Ammon's horn (tissue), 1 donor: ENCODE measurements at places on chromosomes 11 and 22.

DNA sequence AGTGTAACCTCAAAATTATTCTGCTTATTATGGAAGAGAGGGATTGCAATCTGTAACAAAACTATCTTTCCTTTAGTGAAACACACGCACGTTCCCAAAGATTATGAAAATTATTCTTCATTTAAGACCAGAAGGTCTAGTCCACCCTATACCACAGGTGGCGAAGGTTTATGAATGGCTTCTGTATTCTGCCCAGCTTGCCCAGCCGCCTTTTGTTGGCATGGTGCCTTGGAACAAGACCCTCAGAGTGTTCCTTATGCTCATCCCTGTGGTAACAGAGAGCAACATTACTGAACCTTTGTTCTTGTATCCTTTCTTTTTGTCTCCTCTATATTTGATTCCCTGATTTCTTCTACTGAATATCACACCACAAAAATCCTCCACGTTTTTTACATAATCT is 116.4 kb downstream of the FAR1 start:
- peak; percentile 26 for DNase-seq

- DNase-seq = peak; percentile 86
Measured at GRCh38 chr22:17705951-17706900, 67.7 kb downstream of the BCL2L13 start.

DNA sequence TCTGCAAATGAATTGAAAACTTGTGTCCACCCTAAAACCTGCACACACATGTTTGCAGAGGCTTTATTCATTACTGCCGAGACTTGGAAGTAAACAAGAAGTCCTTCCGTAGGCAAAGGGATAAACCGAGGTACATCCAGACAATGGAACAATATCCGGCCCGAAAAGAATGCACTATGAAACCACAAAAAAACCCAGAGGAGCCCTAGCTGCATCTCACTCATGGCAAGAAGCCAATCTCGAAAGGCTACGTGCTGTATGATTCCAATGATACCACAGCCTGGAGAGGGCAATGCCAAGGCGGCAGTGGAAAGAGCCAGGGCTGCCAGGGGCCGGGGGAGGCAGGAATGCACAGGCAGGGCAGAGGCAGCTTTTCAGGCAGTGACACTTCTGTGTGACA is 3.2 kb upstream of the MRPL23 start:
- DNase-seq = no peak

DNA sequence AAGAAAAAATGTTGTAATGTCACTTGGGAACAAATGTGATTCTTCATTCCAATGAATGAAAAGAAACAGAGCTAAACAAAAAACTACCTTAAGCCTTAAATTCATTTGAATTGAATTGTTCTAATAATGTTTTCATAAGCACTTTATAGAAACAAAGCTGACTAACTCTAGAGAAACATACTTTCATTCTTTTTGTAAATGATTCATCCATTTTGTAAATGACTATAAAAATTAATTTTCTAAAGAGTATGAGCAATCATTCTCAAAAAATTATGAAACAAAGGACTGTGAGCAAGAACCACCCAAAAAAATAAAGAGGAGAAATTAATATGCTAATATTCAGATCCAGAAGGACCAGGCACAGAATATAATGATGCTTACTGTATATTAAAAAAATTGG is 986.5 kb upstream of the CHORDC1 start:
- no peak for DNase-seq

DNA sequence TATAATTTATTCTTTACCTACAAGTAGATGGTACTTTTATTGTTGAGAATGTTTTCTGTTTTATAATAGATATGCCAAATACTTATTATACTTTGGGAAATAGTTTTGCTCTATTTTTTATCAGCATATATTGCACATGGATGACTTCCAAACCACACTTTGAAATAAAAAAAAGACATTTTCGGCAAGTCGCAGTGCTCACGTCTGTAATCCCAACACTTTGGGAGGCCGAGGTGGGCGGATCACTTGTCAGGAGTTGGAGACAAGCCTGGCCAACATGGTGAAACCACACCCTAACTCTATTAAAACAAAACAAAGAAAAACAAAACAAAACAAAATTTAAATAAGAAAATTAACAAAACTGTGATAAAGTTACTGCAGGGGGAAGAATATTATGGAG is 983.9 kb upstream of the CNTN5 start:
- DNase-seq = no peak

GRCh38 chr11:88555018-88555828 is 217.7 kb upstream of the CTSC start:
- DNase-seq = no peak

GRCh38 chr22:42399315-42400271 is 32.6 kb downstream of the NFAM1 start:
- DNase-seq = peak; percentile 40

GRCh38 chr22:27934069-27934468 is 15.0 kb upstream of the PITPNB start:
- DNase-seq = no peak

- no peak for DNase-seq
Measured at GRCh38 chr11:69041516-69041915, 7.2 kb upstream of the TPCN2 start.

GRCh38 chr11:103668859-103669258 is 367.6 kb upstream of the DDI1 start:
- no peak for DNase-seq

DNA sequence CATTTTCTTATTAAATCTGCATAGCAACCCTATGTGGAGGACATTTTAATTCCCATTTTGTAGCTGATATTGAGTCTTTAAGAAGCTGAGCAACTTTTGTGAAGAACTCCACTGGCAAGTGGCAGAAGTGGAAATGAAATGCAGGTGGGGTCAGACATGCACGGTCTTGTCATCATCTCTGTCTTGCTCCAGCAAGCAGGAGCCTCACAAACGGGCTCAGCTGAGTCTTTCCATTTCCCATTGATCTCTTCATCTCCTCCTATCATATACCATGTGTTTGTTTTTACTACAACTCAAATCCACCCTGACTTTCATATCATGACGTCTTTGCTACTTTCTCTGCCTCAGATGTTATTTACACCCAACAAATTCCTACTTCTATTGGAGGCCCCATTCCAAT is 97.9 kb upstream of the TENM4 start:
- no peak for DNase-seq

DNA sequence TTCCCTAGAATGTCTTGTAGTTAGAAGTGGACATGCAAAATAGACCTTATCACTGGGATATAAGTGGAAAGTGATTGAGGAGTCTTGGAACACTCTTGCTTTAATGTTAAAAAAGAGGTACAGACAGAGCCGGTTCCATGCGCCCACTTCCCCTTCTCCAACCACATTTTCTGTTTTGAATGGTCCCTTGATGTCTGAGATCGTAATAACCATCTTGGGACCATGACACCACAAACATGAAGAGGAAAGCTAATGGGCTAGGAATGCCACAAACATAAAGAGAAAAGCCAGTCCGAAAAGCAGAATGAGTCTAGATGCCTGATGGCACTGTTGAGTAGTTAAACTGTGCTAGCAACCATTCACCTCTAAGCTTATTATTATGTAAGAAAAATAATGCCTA is 54.8 kb upstream of the SPON1 start:
- no peak for DNase-seq

- peak; percentile 55 for DNase-seq
Measured at GRCh38 chr22:17266251-17266971, 47.2 kb upstream of the ADA2 start.

- DNase-seq = no peak
Measured at GRCh38 chr22:28497188-28497587, 182.5 kb downstream of the TTC28 start.

- peak; percentile 20 for DNase-seq
Measured at GRCh38 chr11:35675901-35676610, 13.5 kb downstream of the TRIM44 start.

- DNase-seq = no peak
Measured at GRCh38 chr22:42637555-42637954, 2.8 kb downstream of the ATP5MGL start.

GRCh38 chr11:111936040-111936540 is 1.1 kb upstream of the DIXDC1 start:
- DNase-seq = no peak

- DNase-seq = no peak
Measured at GRCh38 chr22:45974498-45974897, 2.5 kb downstream of the WNT7B start.

DNA sequence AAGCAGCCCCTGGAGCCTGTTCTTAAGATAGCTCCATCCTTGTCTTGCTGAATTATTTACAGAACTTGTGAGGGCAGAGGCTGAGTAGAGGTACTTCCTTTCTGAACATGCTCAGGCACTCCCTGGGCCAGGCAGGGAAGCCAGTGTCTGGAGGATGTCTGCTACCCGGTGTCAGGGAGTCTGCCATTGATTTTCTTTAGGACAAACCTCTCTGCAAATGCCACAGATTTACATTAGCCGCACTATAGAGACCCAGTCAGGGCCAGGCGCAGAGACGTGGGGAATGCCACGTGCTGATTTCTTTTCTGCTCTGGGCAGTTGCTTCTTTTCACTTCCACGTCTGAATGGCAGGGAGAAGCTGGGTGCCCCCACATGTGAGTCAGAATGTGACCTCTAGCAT is 585.5 kb downstream of the NTM start:
- DNase-seq = no peak

- peak; percentile 83 for DNase-seq
Measured at GRCh38 chr11:117443266-117444186, 115.9 kb downstream of the CEP164 start.

- no peak for DNase-seq
Measured at GRCh38 chr11:46130286-46130940, 9.2 kb upstream of the PHF21A start.

DNA sequence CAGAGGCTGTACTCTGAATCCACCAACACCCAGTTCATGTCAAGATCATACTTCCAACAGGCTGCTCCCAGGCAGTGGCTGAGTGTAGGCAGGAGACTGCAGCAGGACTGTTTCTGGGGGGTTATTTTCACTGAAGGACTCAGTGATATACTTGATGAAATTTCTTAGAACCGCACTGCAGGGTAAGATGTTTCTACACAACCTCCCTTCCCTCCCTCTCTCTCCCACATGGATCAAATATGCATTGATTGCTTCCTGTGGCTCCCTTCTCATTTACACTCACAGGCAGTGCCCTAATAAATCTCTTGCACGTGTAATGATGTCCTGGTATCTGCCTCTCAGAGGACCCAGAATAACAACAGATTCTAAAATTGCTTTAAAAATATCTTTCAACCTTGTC is 251.3 kb upstream of the CCDC179 start:
- no peak for DNase-seq
